Cortex of kidney (tissue), 1 donor: ENCODE measurements at places on chromosomes 6 and 20.

GRCh38 chr20:36974660-36975059, 23.2 kb upstream of the SAMHD1 start:
- DNase-seq, result no peak

DNA sequence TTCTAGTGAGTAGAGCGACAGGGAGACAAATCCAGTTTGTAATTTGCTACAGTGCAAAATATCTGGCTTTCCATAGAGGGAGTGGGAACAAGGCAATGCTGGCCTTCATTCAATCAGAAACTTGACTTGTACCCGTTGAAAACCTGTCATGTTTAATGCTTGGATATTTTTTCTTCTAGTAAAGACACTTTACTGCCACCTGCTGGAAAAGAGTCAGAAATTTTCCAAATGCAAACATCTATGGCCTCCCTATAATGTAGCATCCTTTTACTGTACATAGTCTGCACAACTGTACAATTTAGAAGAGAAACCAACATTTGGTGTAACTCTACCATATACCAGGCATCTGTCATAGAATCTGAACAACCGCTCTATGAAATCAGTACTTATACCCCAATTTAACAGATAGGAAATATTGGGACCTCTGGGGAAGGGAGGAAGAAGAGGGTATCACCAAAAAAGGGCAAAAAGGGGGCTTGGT, 16.7 kb upstream of the TBC1D20 start:
- DNase-seq, result no peak

- DNase-seq, result no peak
These were observed 58.8 kb upstream of the EXOC2 start for GRCh38 chr6:751765-752164.

- DNase-seq, result no peak
These were observed 576 bp downstream of the MAPK13 start for GRCh38 chr6:36130667-36131510.

DNA sequence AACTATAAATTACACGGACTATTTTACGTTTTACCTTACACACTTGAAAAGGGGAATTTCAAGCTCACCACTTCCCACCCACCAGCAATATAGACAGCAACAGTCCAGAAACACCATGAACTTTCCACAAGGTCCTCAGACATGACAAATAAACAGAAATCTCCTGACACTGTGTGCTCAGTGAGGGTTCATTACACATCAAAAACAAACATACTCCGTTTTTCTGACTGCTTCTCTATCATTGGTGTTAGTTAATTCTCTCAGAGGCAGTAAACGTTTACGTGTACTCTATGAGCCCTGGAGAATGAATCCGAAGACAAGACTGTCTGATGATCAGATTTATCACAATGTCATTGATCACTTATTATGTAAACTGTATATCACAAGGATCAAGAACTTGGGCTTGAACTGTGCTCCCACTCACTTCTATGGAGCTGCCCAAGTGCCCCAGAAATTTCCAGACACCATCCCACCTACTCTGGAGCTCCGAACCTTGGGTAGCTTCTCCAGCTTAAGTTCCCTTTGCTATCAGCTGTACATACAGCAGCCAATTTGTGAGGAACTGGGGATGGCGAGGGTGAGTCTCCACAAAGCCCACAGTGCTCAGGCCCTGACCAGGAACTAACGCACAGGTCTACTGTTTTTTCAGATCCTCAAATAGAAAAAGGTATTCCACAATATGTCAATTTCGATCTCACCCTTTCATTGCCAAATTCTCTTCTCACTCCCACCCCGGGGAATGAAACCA, 86.0 kb downstream of the ALDH8A1 start:
- DNase-seq, result no peak

DNA sequence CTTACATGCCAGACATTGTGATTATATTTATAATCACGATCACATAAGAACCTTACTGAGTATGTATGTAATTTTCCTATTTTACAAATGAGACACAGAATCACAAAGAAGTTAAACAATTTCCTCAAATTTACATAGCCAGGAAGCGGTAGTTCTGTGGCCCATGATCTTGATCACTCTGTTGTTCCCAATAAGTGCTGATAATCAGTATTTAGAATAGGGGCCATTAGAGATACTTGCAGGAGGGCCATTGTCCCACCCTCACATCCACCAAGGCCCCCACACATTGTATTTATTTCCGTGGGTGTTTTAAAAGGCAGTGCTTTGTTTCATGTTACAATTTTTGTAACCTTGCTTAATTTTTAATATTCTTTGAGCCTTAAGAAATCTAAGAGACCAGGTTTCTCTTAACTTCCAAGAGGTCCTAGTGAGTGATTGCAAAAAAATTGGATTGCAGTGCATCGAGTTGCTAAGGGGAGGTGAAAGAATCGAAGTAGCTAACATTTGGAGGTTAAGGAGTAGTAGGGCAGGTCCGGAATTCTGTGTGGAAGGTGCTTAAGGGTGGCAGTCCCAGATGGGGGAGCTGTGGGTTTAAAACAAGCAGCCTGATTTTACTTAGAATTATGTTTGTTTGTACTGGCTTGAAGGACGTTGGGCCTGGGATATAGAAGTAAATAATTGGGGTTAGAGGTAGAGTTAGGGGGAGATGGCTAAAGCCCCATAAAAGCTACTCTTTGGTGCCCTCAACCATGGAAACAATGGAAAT, 339.4 kb downstream of the CDKAL1 start:
- DNase-seq, result no peak

DNA sequence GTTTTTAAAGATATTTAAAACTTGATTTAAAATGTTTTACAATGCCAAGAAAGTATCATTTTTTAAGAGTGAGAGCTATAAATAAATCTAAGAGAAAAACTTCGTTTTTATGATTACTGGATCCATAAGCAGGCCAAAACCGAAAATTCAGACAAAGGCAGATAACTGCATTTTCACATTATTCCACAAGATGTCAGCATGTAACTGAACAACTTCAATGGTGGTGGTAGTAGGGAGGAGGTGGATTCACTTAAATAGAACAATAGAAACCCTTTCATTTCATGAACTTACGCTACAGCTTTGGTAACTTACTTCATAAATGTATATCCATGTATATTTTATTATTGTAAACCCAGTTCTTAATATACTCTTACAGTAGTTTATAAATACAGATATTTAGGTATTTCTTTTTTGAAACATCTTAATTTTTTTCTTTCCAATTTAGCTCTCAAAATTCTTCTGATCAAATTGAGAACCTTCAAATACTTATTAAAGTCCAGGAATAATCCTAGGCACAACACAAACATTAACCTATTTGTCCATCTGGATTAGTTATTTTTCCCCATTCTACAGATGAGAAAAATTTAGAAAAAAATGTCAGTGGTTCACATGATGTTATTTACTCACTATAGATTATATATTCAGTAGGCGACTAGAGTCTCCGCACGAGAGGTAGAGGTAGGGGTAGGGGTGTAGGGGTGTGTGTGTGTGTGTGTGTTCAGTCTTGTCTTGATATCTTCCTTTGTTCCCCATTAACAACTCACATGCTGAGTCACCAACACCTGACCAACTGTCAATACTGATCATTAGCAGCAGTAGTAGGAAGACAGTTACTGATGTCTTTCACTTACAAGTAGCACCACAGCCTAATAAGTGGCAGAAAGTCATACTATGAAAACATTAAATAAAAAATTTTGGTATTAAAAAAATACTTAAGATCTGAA, 111.5 kb downstream of the ARHGAP18 start:
- no peak for DNase-seq
